Substantia nigra (tissue), 51 donors: ENCODE measurements at places on chromosomes 4 and X.

- DNase-seq = no peak
These were observed 399.9 kb downstream of the GPM6A start for GRCh38 chr4:175412161-175412560.

DNA sequence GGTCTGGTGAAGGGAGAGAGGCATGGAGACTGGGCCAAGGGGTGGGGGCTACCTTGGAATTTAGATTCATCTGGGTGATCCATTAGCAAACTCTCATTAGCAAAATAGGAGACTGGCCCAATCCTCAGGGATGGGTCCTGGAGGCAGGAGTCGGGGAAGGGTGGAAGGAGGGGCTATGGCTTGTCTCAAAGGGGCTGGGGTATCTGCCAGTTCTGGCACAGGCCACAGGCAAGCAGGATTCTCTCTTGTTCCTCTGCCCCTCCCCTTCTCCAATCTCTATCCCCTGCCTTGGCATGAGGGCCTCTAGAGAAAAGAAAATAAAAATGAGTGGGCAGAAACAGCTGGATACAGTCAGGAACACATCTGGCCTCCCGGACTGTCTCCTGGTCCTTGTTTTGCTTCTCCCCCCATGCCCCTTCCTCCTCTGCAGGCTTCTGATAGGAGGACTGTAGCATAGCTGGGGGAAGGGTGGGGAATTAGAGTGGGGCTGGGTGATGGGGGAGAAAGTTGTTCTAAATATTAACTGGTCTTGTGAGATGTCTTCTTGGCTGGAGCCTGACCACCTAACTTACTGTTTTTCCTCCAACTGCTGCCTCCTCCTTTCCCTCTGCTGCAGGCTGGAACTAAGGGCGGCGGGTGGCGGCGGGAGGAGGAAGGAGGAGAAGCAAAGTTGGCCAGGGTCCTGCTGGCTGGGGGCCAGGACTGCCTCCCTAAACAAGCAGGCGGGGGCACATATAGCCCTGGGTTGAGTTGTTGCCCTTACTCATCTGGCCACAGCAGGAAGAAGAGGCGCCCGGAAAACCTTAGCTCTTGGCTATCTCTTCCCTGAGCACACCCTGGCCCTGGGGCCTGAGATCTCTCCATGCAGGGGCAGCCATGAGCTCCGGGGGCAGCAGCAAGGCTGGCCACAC lies 53.3 kb upstream of the LAS1L start:
- peak; percentile 20 for DNase-seq

DNA sequence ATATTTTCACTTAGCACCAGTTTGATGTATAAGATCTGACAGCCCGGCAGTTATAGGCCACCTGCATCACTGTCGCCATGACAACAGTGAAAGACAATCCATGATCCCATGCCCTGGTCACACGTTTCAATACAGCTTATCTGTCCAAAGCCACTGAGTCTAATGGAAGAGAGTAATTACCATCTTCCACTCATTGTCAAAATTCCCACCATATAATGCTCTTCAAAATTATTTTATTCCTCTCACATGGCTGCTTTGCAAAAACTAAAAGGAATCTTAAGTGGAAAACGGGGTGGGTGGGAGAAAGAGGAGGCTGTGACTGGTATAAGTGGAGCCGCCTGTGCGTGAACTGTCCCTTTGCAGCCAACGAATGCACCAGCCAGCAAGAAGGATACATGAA lies 44.2 kb downstream of the MAML3 start:
- no peak for DNase-seq

- DNase-seq = no peak
These were observed 32.1 kb upstream of the PAQR3 start for GRCh38 chr4:78971326-78971725.

GRCh38 chr4:24742773-24743172 lies 52.6 kb upstream of the SOD3 start:
- no peak for DNase-seq

GRCh38 chr4:156763511-156763910 lies 208.1 kb downstream of the PDGFC start:
- DNase-seq = no peak

DNA sequence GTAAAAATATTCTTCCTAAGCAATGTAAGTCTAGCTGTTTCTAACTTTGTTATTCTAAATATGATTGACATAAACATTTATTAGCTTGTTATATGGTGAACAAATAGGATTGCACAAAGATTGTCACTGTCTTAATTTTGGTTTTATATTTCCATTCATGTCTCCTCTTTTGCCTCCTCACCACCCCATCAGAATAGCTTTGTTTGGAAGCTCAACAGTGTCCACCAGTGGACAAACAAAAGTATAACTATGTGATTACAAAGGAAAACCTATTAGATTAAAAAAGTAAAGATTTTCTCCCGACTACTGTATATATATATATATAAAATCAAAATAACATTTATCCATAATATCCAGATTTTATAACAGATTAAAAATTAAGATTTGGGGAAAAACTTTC lies 468.2 kb downstream of the ZIC3 start:
- DNase-seq = no peak

GRCh38 chr4:53309321-53310040 lies 56.4 kb downstream of the SCFD2 start:
- DNase-seq = no peak

- peak; percentile 26 for DNase-seq
These were observed 169.0 kb upstream of the BCOR start for GRCh38 chrX:40266490-40267333.

DNA sequence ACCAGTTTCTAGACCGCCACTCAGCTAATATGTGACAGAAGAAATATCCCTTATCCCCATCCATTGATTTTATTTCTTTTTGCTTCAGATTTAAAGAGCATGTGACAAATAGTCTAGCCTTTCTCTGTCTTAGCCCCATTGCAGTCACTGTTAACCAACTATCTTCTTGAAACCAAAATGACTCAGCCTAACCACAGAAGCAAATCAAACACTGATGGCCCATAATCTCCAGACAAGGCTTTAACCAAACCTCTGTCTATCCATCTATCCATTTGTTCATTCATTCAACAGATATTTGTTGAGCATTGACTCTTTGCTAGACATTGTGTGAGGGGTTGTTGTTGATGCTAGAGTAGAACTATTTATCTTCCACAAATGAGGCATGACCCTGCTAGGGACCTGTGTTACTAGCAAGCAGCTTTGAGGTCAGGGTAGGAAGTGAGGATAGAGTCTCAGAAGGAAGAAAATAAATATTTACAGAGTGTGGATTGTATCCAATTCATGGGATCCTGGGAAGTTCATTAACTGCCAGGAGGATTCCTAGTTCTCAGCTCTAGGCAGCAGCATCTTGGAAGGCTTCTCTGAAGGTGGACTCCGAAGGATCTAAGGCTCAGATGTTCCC lies 22.5 kb downstream of the HNRNPH2 start:
- DNase-seq = no peak

DNA sequence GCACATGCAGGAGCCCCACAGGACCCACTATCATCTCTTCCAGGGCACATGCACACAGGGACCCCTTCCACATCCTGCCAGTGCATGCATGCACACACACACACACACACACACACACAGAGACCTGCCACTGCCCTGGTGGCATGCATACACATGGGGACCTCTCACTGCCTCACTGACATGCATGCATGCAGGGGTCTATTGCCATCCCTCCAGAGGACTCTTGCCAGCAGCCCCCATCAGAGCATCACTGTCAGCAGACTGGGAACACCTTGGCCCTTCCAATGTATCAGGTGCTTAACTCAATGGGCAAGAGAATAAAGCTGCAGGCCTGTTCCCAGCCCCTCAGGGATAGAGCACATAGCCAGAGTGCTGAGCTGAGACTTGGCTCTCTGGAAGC lies 433.6 kb upstream of the PPP1R2C start:
- no peak for DNase-seq

DNA sequence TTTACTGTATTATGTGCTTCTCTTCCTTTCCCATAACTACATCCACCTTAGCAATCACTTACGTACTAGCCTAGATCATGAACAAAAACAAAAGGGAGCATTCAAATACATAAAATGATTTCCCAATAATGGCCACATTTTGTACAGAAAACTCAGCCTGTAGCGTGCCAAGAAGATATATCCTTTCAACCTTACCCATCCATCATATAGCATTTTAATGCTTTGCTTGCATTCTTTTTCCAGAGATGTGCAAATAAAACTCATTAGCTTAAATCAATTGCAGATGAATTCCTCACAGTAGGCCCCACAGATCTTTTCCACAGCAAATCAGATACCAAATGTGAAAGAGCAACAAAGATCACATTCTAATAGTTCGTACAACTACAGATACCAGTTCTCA lies 20.8 kb downstream of the GRSF1 start:
- DNase-seq = no peak

DNA sequence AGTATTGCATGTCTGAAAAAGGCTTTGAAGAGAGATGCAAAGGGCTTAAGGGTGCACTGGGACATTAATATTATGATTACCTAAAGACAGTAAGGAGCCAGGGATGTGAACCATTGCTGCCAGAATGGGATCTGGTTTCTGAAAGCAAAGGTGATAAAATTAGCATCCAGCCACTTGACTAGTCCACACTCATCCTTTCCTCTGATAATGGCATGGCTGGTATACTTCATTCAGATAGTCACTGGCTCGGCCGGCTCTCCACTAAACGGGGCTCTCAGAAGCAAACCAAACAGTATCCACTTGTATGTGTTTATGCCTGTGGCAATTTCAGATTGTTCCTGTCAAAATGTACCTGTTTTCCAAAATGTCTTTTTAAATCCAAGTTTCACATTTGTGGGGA lies 46.4 kb downstream of the MAMLD1 start:
- DNase-seq = no peak

DNA sequence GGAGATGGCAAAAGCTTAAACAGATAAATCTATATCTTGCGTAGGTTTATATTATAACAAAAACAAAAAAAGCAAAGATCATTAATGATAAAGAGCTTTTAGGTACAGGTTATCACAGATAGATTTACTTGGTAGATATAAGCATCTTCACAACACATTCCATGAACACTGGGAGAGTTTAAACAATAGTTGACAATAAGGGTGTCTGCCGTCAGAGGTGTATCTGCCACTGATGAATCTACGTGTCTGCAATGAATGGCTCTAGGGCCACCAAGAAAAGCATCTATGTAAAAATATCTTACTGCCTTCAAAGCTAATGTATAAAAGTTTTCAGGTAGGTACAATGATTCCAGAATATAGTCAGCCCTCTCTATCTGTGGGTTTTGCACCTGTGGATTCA lies 43.7 kb downstream of the RASGEF1B start:
- no peak for DNase-seq

GRCh38 chrX:39974270-39974669 lies 123.5 kb downstream of the BCOR start:
- no peak for DNase-seq

DNA sequence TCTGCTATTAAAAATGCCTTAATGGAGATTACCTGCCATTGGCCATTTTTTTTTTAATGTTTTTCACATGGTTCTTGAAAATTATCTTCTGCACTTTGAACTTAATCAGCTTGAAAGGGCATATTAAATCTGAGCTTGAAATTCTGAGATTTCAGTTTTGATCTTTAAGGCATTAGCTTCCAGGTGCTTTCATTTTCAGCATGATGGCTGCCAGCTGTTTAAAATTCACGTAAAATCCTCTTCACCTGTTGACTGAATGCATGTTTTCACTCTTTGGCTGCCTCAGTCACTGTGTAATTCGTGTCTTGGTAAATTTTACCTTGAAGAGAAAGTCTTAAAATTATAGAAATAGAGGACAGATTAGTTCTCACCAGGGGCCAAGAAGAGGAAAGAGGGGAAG lies 39.6 kb downstream of the SMAD1 start:
- no peak for DNase-seq

DNA sequence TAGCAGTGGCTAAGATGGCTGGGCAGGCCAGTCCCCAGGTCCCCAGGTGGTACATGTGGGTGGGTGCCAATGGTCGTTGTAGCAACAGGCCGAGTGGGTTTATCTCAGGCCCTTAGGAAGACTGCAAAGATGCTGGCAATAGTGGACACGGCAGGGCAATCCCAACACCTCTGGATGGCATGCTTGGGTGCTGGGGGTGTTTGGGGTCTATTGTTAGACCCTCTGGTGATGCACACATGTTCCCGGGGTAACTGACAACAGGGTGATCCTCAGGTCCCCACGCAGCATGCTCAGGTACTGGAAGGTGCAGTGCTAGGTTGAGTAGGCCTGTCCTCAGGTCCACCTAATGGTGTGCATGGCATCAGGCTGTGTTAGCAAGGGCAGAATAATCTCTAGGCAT lies 267.5 kb downstream of the ANKRD50 start:
- DNase-seq = no peak

DNA sequence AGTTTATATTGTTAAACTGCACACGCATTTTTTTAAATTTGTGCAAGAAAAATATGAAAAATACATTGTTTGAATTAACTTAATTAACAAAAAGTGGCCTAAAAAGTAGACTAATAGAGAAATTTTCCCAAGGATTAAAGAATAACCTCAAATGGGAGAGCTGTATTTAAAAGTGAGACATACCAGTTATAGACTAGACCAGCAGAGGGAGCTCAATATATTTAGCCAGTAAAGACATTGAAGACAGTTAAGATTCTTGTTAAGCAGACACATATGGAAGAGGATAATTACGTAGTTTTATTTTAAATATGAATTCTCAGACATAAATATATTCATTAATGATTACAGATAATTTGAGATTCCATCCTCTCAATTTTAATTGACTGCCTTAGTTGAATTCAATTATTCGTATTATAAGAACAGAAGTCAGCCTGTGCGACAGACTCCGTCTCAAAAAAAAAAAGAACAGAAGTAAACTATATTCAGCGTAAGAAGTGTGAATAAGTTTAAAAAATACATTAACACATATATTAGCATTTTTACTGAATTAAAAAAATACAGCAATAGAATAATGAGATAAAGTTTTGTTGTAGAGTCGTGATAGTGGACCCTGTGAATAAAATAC lies 64.8 kb downstream of the GLRA3 start:
- no peak for DNase-seq

GRCh38 chr4:185535612-185536410 lies 504 bp upstream of the PDLIM3 start:
- no peak for DNase-seq

DNA sequence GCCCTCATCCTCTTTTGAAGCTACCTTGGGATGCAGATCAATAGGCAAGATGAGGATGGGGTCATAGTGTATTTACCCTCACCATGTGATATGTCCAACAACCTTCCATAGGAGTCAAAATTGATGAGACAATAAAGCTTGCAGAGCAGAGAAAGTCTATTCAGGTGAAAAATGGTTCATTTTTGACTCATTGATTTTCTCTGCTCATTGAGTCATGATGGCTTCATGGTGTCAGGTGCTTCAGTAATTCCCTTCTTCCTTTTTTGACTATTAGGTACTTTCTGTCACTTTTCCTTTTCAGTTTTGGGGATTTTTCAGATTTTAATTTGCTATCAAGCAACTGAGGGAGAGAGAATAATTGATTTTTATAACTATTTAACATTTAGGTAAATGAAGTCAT lies 55.9 kb upstream of the IL2 start:
- no peak for DNase-seq

GRCh38 chrX:140524556-140524955 lies 19.7 kb upstream of the SOX3 start:
- no peak for DNase-seq

GRCh38 chr4:55124322-55125076 lies 896 bp downstream of the KDR start:
- DNase-seq = no peak

- no peak for DNase-seq
These were observed 139.6 kb upstream of the HAND2 start for GRCh38 chr4:173669460-173670179.
